ENCODE measurements at places on chromosomes 3 and 15.

DNA sequence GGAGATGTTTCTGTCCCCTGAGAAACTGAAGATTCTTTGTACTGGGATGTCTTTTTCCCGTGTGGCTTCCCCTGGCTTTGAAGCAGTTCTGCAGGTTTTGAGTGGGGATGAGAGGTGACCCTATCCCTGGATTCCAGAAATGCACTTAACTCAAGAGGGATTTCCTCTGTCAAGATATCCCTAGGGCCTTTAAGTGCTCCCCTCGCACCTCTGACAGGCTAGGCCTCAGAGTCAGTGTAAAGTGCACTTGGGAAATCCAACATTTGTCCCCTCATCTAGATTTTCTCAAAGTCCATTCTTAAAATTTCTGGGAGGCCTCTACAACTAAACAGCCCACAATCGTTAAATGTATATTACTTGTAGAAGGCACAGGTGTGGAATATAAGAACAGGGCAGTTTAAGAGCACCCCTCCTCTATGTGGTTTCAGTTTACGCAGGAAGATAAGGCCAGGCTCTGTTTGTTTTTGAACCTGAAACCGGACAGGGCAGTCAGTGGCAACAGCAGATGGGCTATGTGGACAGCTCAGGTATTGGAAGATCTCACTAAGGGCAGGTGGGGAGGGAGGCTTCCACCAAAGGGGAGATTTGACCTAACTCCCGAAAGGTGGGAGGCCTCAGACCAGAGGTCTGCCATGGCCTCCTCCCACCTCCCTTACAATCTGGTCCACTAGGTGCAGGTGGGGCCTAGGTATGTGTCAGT, 4.8 kb downstream of the C3orf52 start:
- H3K36me3 ChIP-seq = no peaks in the 10 kb centered on the region
- no peaks in the 10 kb centered on the region for H3K27me3 ChIP-seq
- DNase-seq = no peak
- no peak overlapping the region for H3K27ac ChIP-seq
- H3K4me1 ChIP-seq = peaks cover 8% of the 10 kb centered on the region

DNA sequence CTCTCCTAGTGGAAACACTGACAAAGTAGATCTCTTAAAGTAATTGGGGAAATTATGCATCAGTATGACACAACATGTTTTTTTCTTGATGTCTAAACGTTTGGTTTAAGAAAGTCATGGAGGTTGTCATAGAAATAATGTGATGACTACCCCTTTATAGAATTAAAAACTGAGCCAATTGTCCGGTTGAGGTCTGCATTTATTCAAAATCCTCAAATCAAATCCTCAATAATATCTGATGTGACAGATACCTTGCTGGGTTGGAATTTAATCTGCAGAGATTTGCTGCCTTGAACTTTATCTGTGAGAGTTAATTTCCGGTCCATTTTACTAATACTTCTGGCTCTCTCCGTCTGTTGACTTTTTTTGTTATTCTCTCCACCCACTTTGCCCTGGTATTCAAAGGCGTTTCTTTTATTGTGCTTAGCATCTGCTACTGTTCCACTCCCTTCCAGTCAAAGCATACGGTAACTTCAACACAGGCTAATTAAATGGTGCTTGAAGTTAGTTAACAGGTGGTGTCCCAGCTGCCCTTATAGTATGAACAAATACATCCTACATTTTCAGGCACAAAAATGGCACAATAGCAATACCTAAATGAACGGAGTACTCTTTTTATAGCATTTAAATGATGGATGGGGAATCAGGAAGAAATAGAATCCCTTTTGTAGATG, 628.3 kb downstream of the ROBO1 start:
- H3K27ac ChIP-seq = no peak overlapping the region
- no peaks in the 10 kb centered on the region for H3K36me3 ChIP-seq
- H3K4me1 ChIP-seq = no peaks in the 10 kb centered on the region
- no peaks in the 10 kb centered on the region for H3K27me3 ChIP-seq
- no peak for DNase-seq

DNA sequence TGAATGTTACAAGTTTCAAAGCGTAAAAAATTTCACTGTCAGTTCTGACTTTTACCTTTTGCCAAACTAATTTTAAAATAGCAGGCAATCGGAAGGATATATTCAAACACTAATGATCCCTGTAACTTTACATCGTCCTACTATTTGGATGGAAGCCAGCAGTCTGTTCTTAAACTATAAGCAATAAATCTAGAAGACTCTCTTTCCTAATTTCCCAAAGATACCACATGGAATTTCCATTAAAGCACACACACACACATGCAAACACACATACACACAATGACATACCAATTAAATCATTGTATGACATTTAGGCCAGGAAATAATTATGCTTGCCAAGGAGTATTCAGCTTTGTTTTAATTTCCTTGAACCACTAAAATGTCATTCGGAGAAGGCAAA, 32.0 kb downstream of the IL17RD start:
- H3K36me3 ChIP-seq = no peaks in the 10 kb centered on the region
- DNase-seq = no peak
- no peaks in the 10 kb centered on the region for H3K27me3 ChIP-seq
- H3K27ac ChIP-seq = no peak overlapping the region
- H3K4me1 ChIP-seq = no peaks in the 10 kb centered on the region

GRCh38 chr3:175573226-175573625, 714.1 kb downstream of the NAALADL2 start:
- H3K36me3 ChIP-seq = no peaks in the 10 kb centered on the region
- no peaks in the 10 kb centered on the region for H3K4me1 ChIP-seq
- H3K27me3 ChIP-seq = no peaks in the 10 kb centered on the region
- no peak overlapping the region for H3K4me3 ChIP-seq

DNA sequence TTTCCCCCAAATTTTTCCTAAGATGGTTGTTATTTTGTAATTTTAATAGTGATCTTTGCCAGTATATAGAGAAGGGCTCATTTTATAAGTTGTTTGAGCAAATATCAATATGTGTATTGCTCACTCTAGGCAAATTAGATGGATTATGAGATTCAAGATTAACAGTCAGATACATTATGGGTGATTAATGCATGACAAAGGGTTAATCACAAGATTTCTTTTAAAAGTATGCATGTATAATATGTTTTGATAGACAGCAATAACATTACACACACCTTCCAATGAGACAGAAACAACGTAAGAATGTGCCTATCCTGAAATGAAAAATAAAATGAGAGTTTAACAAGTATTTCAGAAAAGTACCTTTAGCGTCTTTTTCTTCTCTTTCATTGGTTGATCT, 547.6 kb upstream of the AGTR1 start:
- H3K27me3 ChIP-seq = no peaks in the 10 kb centered on the region
- H3K4me1 ChIP-seq = no peaks in the 10 kb centered on the region
- no peaks in the 10 kb centered on the region for H3K36me3 ChIP-seq
- no peak overlapping the region for H3K4me3 ChIP-seq

DNA sequence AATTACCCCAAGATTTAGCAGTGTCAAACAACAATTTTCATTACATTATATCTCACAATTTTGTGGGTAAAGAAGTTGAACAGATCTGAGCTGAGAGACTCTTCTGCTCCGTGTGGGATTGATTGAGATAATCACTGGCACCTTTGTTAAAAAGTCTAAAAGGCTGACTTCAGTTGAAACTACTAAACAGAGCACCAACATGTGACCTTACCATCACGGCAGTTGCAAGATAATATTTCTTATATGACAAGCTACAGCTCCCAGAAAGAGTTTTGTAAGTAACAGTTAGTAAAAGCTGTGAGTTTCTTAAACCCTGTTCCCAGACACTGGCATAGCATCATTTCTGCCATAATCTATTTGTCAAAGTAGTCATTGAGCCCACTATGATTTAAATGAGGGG, 25.0 kb downstream of the CGGBP1 start:
- H3K4me3 ChIP-seq = no peak overlapping the region
- H3K4me1 ChIP-seq = no peaks in the 10 kb centered on the region
- H3K36me3 ChIP-seq = no peaks in the 10 kb centered on the region
